ENCODE measurements at places on chromosomes 16 and 17. TPM values are rescaled to one million over a fixed set of nuclear protein-coding genes. Genes with fewer than 3 reads are reported as not detected.
A peak's percentile ranks its signal among the peaks of the same experiment; 100 is the strongest.

GRCh38 chr17:46742565-46743270 is 75.8 kb downstream of the WNT3 start:
- peaks cover 19% of the 10 kb centered on the region for H3K4me1 ChIP-seq
- peaks cover 4% of the 10 kb centered on the region for H3K36me3 ChIP-seq
- H3K4me3 ChIP-seq: no peak overlapping the region
- H3K27me3 ChIP-seq: peaks cover 3% of the 10 kb centered on the region

- no peak overlapping the region for H3K4me3 ChIP-seq
- no peaks in the 10 kb centered on the region for H3K36me3 ChIP-seq
- H3K27ac ChIP-seq: no peak overlapping the region
- peaks cover 4% of the 10 kb centered on the region for H3K4me1 ChIP-seq
- H3K27me3 ChIP-seq: peaks cover 4% of the 10 kb centered on the region
- DNase-seq: no peak
These were observed 41.6 kb downstream of the HSBP1 start for GRCh38 chr16:83849421-83849820.

DNA sequence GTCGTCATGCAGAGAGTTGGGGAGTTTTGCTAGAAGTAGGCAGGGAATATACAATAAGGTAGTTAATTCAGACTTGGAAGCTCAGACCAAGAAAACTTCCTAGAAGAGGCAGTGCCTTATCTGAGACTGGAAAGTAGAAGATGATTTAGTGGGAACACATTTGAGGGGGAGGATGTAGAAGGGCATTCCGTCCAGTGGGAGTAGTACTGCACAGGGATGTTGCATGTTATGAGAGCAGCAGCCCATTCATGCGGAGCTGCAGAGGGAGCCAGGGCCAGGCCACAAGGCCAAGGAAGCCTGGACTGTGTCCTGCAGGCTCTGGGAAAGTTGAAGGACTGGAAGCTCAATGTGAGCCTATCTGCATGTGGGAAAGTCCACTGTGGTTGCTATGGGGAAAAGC is 344.5 kb upstream of the EEF2KMT start:
- no peak for DNase-seq
- H3K36me3 ChIP-seq: no peaks in the 10 kb centered on the region
- no peak overlapping the region for H3K4me3 ChIP-seq
- no peak overlapping the region for H3K27ac ChIP-seq
- no peaks in the 10 kb centered on the region for H3K4me1 ChIP-seq

The VPS25 gene
- 76.5 TPM for total RNA-seq

The EFCAB13 gene
- total RNA-seq: 5.2 TPM

GRCh38 chr16:12152740-12153139 is 176.2 kb downstream of the SNX29 start:
- H3K4me1 ChIP-seq: no peaks in the 10 kb centered on the region
- H3K36me3 ChIP-seq: no peaks in the 10 kb centered on the region
- no peak for DNase-seq
- no peaks in the 10 kb centered on the region for H3K27me3 ChIP-seq

- no peaks in the 10 kb centered on the region for H3K4me1 ChIP-seq
- no peaks in the 10 kb centered on the region for H3K27me3 ChIP-seq
These were observed 156.9 kb upstream of the C17orf78 start for GRCh38 chr17:37218849-37219248.

GRCh38 chr17:7755095-7755890 is 37.7 kb downstream of the DNAH2 start:
- H3K4me3 ChIP-seq: no peak overlapping the region
- H3K36me3 ChIP-seq: no peaks in the 10 kb centered on the region
- no peak overlapping the region for H3K27ac ChIP-seq
- no peak for DNase-seq

DNA sequence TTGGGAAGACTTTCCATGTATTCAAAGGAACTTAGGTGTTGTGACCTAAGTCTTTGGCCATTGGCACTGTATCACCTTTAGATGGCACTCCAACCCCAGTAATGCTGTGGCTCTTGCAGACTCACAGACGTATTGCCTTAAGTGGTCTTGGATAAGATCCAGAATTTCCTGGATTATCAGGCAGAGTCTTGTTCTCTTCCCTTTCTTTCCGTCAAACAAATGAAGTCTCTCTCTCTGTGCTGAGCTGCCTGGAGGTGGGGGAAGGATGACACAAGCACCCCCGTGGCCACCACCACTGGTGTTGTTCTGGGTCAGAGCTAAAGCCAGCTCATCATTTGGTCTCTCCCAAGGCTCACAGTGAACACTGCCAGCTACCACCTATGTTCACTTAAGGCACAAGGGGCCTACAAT is 789.9 kb upstream of the KIF2B start:
- H3K4me1 ChIP-seq: peaks cover 5% of the 10 kb centered on the region
- H3K27me3 ChIP-seq: no peaks in the 10 kb centered on the region
- DNase-seq: peak; percentile 30
- H3K36me3 ChIP-seq: no peaks in the 10 kb centered on the region

DNA sequence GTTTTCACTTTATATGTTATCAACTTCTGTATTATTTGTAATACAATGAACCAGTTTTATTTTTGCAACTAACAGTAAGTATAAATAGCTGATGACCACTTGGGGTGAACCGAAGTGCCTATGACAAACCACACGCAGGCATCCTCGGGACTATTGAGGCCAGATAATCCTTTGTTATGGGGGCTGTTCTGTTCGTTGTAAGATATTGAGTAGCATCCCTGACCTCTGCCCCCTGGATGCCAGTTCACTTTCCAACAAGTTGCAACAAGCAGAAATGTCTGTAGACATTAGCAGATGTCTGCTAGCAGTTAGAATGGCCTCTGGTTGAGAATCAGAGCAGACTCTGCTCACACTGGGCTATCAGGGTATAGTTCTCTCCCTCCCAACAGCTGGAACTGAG is 277.0 kb downstream of the WWOX start:
- no peaks in the 10 kb centered on the region for H3K27me3 ChIP-seq
- DNase-seq: no peak
- H3K4me1 ChIP-seq: no peaks in the 10 kb centered on the region
- no peaks in the 10 kb centered on the region for H3K36me3 ChIP-seq

The OR1F1 gene
- total RNA-seq: not detected

The SPATA32 gene
- 0.24 TPM for total RNA-seq

- no peak overlapping the region for H3K4me3 ChIP-seq
- no peaks in the 10 kb centered on the region for H3K36me3 ChIP-seq
- H3K4me1 ChIP-seq: no peaks in the 10 kb centered on the region
- H3K27ac ChIP-seq: no peak overlapping the region
- no peak for DNase-seq
These were observed 214.2 kb upstream of the GSE1 start for GRCh38 chr16:85398688-85399582.

The ARL4D gene
- 4.9 TPM for total RNA-seq

DNA sequence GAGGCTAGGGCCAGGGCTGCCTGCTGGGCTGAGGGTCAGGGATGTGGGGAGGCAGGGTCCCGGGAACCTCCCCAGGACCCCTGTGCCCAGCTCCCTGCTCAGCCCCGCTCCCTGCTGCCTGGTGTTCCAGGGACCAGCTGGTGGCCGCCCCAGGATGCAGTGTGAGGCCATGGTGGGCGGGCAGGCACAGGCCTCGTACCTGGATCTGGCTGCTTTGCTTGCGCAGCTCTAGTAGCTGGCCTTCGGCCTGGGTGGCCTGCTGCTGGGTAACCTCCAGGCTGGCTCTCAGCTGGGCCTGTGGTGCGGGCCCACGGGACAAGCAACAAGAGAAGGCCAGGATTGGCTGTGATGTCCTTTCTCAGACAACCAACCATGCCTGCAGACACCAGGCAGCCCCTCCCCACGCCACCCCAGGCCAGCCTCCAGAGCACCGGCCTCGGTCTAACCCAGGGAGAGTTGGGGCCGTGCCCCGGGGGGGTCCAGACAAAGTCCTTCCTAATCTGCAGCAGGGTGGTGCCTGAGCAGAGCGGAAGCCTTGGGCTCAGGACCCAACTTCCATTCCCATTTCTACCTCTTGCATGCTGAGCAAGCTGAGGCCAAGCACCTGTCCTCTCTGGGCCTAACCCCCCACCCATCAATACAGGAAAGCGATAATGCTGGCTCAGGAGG is 4.1 kb downstream of the TRIM65 start:
- no peak overlapping the region for H3K4me3 ChIP-seq
- H3K4me1 ChIP-seq: peaks cover 8% of the 10 kb centered on the region
- no peaks in the 10 kb centered on the region for H3K36me3 ChIP-seq
- H3K27ac ChIP-seq: no peak overlapping the region
- DNase-seq: no peak

The ADORA2B gene
- 0.67 TPM for total RNA-seq

- no peaks in the 10 kb centered on the region for H3K4me1 ChIP-seq
- H3K4me3 ChIP-seq: no peak overlapping the region
- DNase-seq: no peak
- peaks cover 76% of the 10 kb centered on the region for H3K27me3 ChIP-seq
- H3K27ac ChIP-seq: no peak overlapping the region
- H3K36me3 ChIP-seq: no peaks in the 10 kb centered on the region
These were observed 10.4 kb upstream of the KDM6B start for GRCh38 chr17:7823581-7824001.

DNA sequence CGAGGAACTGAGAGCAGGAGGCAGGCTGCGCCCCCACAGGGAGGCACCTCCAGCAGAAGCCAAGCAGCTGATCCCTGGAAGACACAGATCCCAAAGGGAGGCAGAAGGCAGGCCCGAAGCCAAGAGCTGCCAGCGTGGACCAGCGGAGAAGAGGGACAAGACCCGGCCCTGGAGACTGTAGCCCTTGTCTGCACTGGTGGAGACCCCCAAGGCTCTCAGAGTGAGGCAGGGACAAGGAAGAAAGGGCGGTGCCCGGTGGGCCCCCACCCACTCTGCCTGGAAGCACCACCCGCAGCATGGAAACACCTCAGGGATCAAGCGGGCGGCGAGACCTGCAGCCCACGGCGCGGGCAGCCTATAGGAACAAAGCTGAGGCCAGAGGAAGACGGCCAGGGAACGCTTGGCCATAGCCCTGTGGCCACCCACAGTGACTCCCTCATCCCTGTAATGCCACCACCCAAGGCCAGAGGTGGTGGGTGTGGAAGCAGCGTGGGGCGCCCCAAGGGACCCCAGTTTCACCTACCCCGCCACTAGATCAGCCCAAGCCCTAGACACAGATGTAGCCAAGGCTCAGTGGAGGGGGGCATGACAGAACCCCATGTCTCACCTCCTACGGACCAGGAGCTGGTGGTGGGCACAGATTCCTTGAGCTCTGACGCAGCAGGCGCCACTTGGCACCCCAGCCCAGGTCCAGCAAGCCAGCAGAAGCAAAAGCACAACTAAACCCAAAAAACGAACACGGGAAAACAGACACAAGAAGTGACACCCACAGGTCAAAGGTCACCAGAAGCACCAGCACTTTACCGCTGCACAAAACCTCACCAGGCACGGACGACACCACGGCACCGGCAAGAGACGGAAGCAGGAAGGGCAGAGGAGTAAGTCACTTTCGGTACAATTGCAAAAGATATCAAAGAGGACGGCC is 2.9 kb upstream of the SIRT7 start:
- H3K4me3 ChIP-seq: no peak overlapping the region
- H3K27ac ChIP-seq: no peak overlapping the region
- H3K4me1 ChIP-seq: peaks cover 31% of the 10 kb centered on the region
- no peak for DNase-seq
- H3K27me3 ChIP-seq: no peaks in the 10 kb centered on the region

- DNase-seq: peak; percentile 11
- H3K4me1 ChIP-seq: peaks cover 15% of the 10 kb centered on the region
- H3K4me3 ChIP-seq: no peak overlapping the region
These were observed 27.1 kb upstream of the ANKFN1 start for GRCh38 chr17:56125830-56126819.

The ZNF830 gene
- total RNA-seq: 17.7 TPM

GRCh38 chr17:1158879-1159278 is 20.9 kb downstream of the ABR start:
- no peak overlapping the region for H3K4me3 ChIP-seq
- H3K27ac ChIP-seq: no peak overlapping the region
- no peaks in the 10 kb centered on the region for H3K27me3 ChIP-seq
- peaks cover 3% of the 10 kb centered on the region for H3K36me3 ChIP-seq
- no peak for DNase-seq

DNA sequence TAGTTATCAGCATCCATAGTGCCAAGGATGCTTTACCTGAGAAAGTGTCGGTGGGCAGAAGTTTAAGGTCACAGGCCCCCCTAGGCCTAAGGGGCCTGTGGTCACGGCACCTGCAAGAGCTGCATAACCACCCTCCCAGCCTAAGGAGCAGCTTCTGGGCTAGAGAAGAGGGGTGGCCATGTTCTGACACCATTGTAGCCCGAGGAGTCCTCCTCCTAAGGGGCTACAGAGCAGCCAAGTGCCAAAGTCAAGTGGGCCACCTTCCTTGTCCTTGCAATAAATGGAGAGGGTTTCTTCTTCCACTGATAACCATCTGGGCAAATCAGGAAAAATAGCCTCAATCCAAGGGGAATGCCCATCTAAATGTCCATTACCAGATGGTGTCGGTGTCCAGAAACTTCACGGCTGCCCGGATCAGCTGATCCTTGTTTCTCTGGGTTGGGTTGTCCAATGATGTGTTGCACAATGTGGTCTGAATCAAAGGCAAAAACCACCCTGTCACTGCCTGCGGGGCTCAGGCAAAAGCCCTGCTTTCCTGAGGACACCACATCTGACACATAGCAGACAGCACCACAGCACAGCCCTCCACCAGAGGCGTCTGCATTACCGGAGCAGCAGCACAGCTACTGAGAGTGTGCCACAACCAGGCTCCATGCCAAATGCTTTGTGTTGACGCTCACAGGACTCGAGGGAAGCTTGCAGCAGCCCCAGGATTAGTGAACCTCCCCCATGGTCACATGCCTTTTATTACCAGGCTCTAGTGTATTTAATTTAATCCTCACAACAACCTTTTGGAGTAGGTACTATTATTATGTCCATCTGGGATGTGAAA is 12.8 kb downstream of the ATPAF2 start:
- H3K27me3 ChIP-seq: no peaks in the 10 kb centered on the region
- H3K36me3 ChIP-seq: no peaks in the 10 kb centered on the region
- no peaks in the 10 kb centered on the region for H3K4me1 ChIP-seq
- H3K27ac ChIP-seq: no peak overlapping the region
- H3K4me3 ChIP-seq: no peak overlapping the region

The SLX4 gene
- 13.8 TPM for total RNA-seq

- no peak overlapping the region for H3K27ac ChIP-seq
- H3K4me3 ChIP-seq: no peak overlapping the region
- no peaks in the 10 kb centered on the region for H3K36me3 ChIP-seq
- DNase-seq: no peak
These were observed 27.7 kb downstream of the SRL start for GRCh38 chr16:4214215-4214621.

GRCh38 chr16:26765087-26765486 is 301.6 kb upstream of the C16orf82 start:
- H3K27me3 ChIP-seq: peaks cover 40% of the 10 kb centered on the region
- no peaks in the 10 kb centered on the region for H3K4me1 ChIP-seq
- no peak for DNase-seq
- no peak overlapping the region for H3K4me3 ChIP-seq
- H3K27ac ChIP-seq: no peak overlapping the region

The KRTAP4-5 gene
- not detected for total RNA-seq

DNA sequence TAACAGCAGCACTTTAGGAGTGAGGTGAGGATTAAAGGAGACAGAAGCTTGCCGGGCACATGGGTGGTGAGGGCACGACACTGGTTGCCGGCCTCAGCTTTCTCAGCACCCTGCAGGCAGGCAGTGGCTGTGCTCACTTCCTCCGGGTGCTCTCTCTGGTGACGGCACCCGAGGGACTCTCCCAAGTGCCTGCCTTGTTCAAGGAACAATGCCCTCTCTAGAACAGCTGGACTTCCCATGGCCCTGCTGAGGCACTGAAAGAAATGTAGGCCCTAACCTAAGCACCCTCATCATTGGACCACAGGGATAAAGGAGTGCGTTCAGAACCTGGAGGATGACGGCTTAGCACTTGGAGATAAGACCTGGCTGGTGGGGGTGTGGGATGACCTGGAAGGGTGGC is 72.7 kb downstream of the N4BP1 start:
- no peaks in the 10 kb centered on the region for H3K4me1 ChIP-seq
- H3K36me3 ChIP-seq: peaks cover 4% of the 10 kb centered on the region
- no peak for DNase-seq
- H3K27ac ChIP-seq: peak overlapping the region; percentile 4

All from progenitor cell of endocrine pancreas (in vitro differentiated cells).